Kasumi-1 (cell line): ENCODE measurements at places on chromosomes 1 and 21.
A peak's percentile ranks its signal among the peaks of the same experiment; 100 is the strongest.

- DNase-seq, result no peak
Measured at GRCh38 chr1:241061062-241061461, 295.9 kb downstream of the RGS7 start.

- peak; percentile 14 for DNase-seq
Measured at GRCh38 chr1:109239409-109240068, 9.8 kb upstream of the CELSR2 start.

DNA sequence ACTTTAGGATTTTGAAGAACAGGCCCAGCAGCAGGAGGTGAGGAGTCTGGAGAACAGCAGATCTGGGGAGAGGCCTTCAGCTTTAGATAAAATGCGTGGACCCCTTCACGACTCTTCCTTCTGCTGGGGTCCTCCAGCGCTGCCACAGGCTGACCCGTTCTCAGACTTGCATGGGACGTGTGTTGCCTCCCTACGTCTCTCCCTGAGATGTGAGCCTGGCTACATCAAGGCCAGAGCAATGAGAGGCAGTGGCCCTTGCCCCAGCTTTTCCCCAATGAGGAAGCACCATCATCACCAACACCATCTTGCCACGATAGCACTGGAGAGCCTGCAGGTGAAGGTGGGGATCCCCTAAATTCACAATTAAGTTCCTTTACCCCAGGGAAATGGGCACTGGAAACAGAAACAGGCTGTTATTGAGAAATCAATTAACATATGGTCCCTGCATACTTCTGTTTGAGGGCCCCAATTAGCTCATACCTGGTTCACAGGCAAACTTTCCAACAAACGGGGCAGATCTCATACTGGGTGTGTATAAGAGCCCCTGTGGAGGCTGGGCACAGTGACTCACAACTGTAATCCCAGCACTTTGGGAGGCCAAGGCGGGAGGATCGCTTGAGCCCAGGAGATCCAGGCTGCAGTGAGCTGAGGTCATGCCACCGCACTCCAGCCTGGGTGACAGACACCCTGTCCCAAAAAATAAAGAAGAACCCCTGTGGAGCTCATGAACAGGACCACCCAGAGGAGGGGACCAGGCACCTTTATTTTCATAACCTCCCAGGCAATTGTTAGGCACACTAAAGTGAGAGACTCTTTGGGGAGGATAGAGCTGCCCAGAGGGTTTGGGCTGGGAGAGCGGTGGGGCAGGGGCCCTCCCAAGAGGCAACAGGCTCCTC, 12.1 kb upstream of the ADAMTSL4 start:
- no peak for DNase-seq

GRCh38 chr1:42924082-42924850, 34.4 kb downstream of the SLC2A1 start:
- DNase-seq, result peak; percentile 88

- no peak for DNase-seq
Measured at GRCh38 chr1:3711780-3712451, 40.3 kb upstream of the CCDC27 start.

DNA sequence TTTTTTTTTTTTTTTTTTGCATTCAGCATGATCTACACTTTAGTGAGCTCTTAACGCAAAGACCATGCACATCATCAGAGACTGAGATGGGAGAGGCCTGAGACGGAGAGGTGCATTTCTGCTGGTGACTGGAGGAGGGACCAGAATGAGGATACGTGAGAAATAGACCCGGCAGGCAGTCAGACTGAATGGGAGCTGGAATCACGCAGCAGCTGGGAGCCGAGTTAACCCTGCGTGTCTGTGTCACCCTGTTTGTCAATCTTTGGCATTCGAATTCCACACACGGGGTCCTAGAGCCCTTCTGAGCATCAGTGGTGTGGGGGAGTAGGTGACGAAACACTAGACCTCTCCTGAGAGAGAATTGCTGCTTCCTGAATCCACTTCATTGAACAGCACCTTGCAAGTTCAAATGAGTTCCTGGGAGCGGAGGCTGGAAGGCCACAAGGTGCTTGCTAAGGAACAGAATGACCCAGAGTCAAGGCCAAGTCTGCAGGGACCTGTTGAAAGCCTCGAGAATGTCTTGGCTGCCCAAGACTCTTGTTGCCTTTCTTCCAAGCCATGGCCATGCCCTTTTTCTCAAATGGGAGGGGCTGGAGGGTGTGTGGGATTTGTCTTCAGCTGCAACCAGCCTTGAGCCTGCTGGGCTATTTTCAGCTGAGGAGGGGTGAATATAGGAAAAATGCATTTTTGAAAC, 123.3 kb downstream of the CNIH3 start:
- no peak for DNase-seq

GRCh38 chr1:116808200-116808847, 54.1 kb downstream of the CD2 start:
- DNase-seq, result no peak
